NCI-H226 (cell line): ENCODE measurements at places on chromosomes 6 and 20.

GRCh38 chr6:147716434-147716833 is 207.9 kb downstream of the SAMD5 start:
- DNase-seq = no peak

- DNase-seq = no peak
Measured at GRCh38 chr6:158508450-158508849, 51.4 kb upstream of the TMEM181 start.

- no peak for DNase-seq
Measured at GRCh38 chr6:139591075-139591865, 216.8 kb upstream of the CITED2 start.

DNA sequence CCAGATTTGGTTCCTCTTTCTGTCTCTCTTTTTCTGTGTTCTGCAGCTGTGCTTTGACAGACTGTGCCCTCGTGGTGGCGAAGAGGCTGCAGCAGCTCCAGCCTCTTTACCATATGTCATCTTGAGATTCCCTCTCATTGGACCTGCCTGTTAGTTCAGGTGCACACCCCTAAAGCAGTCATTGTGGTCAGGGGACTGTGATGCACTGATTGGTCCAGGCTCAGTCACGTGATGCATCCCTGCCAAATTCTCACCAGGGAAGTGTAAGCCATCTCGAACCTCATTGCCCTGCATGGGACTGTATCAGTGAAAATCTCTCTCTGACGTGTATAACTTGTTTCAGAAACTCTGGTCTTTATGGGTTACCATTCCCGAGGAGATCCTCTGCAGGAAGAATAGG is 160.3 kb downstream of the EYA2 start:
- DNase-seq = no peak

DNA sequence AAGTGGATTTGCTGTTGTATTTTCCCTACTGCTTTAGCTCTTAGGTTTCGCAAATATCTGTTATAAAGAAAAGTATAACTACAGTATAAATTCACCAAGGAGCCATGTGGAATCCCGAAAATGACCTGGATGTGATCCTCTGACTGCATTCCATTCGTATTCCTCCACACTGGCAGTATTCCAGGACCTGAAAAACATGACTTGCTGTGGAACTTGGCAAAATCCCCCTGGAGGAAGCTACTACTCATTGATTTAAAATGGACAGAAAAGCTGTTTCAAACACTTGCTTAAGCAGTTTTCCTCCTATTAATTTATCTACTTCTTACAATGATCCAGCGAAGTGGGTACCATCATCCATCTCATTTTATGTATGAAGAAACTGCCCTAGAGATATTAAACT is 13.3 kb upstream of the ENPP5 start:
- DNase-seq = peak; percentile 78
